Fibroblast of the conjunctiva (primary cell): ENCODE measurements at places on chromosomes 2 and 18.
A peak's percentile ranks its signal among the peaks of the same experiment; 100 is the strongest.

GRCh38 chr2:163906410-163906809 lies 170.6 kb upstream of the FIGN start:
- no peak for DNase-seq

DNA sequence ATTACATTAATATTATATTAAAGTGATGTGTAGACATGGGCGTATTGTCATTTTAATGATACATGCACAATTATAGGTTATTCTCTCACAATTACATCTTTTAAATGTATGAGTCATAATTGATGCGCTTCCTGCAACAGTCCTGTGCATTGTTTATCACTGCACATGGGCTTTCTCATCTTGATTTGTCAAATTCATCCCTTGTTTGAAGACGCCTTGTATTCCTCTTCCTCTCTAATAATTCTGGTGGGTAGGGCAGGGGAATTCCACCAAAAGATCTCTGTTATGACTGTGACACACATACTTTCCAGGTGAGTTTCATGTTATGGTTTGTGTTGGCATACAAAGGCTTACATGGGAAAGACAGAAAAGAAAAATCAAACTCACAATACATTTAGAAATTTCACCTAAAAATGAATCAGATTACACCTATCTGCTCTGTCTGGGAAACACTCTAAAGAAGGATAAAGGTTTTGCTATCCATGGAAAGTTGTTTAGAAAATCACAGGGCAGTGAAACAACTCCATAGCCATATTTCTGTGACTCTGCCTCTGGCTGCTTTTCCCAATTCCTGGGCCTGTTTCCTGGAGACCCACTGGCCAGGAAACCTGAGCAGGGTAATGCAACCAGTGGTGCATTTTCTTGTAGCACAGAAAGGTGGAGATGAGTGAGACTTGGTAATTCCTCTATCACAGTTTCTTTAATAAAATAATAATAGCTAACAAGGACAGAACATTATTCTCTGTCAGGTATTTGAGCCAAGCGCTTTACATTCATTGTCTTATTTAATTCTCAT lies 13.2 kb downstream of the SLC9A2 start:
- no peak for DNase-seq

DNA sequence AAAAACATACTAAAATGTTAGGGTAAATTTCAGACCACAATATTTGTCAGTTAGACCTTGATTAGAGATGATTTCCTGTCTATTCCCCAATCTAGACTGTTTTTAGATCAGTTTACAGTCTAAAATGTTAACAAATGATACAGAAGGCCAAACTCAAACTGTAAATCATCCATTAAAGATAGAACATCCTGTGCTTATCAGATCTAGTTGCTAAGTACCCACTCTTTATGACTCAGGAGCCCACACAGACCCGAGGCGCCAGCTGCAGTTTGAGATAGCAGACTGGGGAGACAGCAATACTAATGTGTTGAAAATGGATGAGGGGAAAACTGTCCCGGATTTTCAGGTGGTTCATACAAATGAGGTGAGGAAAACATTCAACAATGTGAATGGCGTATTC lies 113.3 kb downstream of the SCG2 start:
- no peak for DNase-seq

DNA sequence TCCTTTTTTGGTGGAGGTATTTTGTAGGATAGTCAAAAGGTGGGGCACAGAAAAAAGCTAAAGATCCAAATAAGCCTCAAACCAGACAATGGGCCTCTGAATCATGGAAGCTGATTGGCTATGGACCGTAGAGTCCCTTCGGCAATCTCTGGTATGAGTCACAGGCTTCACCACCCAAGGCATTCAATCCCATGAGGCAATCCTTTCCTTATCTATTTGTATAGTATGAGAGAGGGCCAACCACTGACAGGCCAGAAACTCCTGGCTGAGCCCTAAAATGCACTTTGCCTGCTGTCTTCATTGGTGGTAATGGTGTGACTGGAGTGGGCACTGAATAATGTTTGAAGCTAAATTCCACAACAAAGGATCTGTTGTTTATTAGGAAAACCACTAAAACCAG lies 38.7 kb upstream of the MEX3C start:
- no peak for DNase-seq

GRCh38 chr2:153532140-153532539 lies 53.6 kb upstream of the RPRM start:
- DNase-seq, result no peak

DNA sequence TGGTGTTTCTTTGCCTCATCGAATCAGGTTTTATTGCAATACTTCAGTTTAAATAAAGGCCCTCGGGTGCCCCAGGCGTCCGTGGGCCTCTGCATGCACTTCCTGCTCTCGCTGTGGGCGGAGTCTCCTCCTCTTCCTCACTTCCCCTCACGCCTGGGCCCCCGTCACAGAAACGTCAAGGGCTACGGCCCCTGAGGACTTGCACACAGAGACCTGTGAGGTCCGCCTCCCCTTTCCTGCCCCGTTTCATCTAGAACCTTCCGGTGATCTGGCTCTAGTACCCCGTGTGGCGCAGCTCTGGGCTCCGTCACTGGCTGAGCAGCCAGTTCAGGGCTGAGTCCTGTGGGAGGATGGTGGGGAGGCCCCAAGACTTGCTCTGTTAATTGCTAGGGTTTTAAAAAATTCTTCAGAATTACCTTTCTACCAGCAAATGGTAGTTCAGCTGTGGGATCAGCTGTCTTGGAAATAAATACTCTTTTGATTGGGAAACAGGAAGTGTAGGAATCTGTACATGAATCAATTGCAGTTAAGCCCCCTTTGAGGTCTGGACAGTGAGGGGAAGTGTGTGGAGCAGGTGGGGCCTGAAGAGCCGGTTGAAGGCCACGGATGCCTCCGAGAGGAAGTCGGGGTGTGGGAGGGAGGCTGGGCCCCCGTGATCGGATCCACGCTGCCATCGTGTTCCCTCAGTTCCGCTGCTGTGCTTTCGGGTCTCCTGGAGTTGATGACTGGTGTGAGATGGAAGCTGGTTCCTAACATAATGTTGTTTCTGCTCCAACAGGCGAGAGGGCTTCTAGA lies 10.2 kb downstream of the NFATC1 start:
- DNase-seq, result no peak

DNA sequence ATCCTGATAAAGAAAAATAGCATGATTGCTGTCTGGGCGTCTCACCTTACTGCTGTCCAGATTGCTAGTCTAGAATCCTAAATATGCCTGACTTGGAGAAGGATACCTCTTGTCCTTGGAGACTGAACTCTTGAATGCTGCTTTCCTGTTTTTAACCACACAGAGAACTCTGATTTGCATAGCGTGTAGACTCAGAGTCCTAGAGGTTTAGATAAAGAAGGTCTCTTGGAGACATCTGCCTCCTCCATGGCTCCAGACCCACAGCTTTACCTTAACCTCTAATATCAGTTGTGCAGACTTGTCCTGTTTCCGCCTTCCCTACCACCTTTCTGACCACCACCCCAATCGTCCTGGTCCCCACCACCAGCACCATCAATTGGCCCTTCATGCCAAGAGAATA lies 292.6 kb upstream of the CYRIA start:
- no peak for DNase-seq

GRCh38 chr2:180449171-180449915 lies 442.2 kb upstream of the CWC22 start:
- no peak for DNase-seq

DNA sequence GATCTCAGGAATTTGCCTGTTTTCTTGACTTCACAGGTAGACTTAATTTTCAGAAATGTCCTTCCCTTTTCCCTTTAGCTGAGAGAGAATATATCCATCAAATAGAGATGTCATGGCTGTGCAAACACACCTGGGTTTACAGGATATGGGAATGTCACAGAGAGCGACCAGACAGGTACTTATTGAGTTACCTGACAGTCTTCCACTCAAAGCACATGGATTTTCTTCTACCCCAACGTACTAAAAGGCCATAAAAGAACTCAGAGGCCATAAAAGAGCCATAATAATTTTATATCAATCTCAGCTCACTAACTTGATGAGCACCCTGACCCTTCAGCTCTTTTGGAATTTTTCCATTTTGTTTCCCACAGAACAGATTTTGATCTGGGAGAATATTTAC lies 5.3 kb upstream of the DTNA start:
- DNase-seq, result no peak

- DNase-seq, result no peak
Observed at GRCh38 chr18:51813740-51814139, 526.3 kb upstream of the DCC start.

- DNase-seq, result peak; percentile 23
Observed at GRCh38 chr2:203802342-203803052, 65.1 kb upstream of the CTLA4 start.

DNA sequence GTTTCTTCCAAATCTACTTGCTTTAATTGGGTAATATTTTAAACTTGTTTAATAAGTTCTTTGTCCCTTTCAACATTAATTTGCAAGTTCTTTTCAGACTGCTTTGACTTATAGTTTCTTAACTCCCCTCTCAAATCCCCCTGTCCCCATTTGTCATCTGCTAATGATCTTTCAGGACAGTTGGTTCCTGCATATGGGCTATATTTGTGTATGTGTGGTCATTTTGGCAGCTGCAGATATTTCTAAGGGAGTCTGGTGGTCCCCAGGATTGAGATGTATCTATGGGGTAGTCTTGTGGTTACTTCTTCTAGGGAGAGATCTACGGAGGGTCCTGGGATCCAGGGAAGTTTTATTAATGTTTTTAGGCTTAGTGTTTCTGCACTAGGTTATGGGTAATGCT lies 120.6 kb upstream of the SP3 start:
- no peak for DNase-seq
